Left renal cortex interstitium (tissue), 4 donors: ENCODE measurements at places on chromosomes 7 and 10. TPM values are rescaled to one million over a fixed set of nuclear protein-coding genes. Genes with fewer than 3 reads are reported as not detected.

Gene EVX1
- 0.06 TPM for polyA plus RNA-seq

Gene CABCOCO1
- 2.9 TPM for polyA plus RNA-seq

Gene FLNC
- 18.6 TPM for polyA plus RNA-seq

Gene IFIT3
- polyA plus RNA-seq: 18.7 TPM

GRCh38 chr10:72904806-72905205 is 11.3 kb downstream of the OIT3 start:
- DNase-seq: no peak

- no peak for DNase-seq
Observed at GRCh38 chr7:159253657-159254056, 109.0 kb upstream of the VIPR2 start.

GRCh38 chr10:99661377-99661763 is 2.1 kb downstream of the ENTPD7 start:
- DNase-seq: no peak

- peak; percentile 75 for DNase-seq
Observed at GRCh38 chr10:78656417-78657162, 412.2 kb upstream of the ZMIZ1 start.

DNA sequence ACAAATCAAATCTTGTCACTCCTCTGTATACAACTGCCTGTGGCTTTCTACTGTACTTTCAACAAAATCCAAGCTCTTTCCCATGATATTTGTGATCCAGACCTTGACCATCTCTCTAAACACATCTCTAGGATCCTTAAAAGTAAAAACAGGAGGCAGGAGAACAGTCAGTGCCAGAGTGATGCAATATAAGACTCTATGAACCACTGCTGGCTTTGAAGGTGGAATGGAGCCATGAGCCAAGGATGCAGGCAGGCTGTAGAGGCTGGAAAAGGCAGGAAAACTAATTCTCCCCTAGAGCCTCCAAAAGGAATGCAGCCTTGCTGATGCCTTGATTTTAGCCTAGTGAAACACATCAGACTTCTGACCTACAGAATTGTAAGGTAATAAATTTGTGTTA is 45.5 kb upstream of the LRRN3 start:
- DNase-seq: no peak
